HFF-Myc (cell line): ENCODE measurements at places on chromosomes 3 and 15.

- DNase-seq, result no peak
Measured at GRCh38 chr15:51842852-51843737, 13.6 kb downstream of the TMOD3 start.

- DNase-seq, result no peak
Measured at GRCh38 chr3:125175295-125176078, 37.1 kb downstream of the SLC12A8 start.

GRCh38 chr3:110459021-110459420 is 612.6 kb upstream of the NECTIN3 start:
- DNase-seq, result peak; percentile 0

GRCh38 chr15:62983956-62984355 is 58.6 kb upstream of the TPM1 start:
- DNase-seq, result no peak

DNA sequence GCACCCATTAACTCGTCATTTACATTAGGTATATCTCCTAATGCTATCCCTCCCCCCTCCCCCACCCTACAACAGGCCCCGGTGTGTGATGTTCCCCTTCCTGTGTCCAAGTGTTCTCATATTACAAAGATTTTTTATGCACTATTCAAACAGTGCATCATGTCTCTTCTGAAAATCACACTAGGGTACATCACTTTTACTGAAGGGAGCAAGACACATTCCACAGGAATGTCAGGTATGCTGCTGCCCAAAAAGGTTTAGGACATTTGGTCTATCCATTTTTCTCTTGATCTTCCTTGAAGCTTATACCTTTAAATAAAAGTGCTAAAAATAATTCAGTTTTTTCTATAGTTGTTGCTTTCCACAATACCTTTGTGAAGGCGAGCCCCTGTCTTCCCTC is 9.2 kb upstream of the EPHA3 start:
- no peak for DNase-seq

DNA sequence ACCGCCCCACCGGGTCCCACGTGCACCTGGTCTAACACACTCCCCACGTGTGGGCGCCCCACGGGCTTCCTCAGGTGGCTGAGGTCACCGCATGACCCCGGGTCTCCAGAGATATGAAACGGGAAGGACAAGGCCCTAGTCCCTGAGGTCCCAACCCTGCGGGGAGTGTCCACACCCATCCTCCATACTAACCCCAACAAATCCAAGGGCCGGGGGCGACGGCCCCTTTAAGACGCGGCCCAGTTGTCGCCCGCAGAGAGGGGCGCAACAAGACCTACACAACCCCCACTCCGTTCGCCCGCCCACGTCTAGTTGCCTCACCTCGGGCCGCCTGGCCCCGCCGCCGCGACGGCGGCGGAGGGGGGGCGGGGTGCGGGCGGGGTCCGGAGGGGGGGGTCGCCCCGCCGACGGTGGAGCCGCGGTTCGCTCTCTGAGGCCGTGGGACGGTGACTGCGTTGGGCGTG is 396 bp downstream of the INO80 start:
- no peak for DNase-seq
